ENCODE measurements at places on chromosomes 3 and 15. TPM values are rescaled to one million over a fixed set of nuclear protein-coding genes. Genes with fewer than 3 reads are reported as not detected.

DNA sequence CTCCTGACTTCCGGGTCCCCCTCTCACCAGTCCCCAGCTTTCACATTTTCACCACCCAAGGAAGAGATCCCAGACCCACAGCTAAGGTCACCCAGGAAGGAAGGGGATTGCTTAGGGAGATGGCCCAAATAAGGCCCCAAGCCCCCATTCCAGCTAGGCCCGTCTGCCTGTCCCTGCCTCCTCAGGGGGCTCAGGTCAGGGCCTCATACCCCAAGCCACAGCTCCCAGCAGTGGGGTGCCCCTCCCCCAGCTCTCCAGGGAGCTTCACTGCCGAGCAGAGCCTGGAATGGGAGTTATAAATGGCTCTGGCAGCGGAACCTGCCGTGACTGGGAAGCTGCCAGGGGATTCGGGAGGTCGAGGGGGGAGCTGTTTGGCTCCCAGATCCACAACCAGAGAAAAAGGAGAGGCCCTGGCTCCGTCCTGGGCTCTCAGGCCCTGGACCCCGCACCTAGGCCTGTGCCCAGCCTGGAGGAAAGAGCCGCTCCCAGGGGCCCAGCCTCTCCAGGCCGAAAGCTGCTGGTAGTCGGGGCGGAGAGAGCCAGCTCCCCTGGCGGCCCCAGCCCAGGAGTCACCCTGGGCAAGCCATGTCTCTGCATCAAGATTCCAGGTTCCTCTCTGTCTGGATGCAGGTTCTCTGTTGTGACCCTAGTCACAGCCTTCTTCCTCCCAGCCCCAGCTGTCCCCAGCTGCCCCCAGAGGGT is 550 bp downstream of the CCDC9B start:
- no peak for DNase-seq

DNA sequence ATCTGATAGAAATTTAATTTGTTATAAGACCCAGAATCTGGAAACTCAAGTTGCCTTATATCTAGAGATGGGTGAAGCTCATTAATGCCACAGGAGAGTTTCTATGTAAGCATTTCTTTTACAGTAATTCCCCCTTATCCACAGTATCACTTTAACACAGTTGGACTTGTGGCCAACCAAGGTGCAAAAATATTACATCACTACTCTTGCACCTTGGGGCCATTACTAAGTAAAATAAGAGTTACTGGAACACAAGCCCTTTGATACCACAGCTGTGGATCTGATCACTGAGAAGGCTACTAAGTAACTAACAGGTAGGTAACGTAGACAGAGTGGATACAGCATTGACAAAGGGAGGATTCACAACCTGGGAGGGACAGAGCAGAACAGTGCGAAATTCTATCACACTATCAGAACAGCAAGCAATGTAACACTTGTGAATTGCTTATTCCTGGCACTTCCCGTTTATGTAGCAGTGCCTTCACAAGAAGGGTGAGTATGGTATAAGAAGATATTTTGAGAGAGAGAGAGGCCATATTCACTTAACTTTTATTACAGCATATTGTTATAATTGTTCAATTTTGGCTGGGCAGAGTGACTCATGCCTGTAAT is 33.9 kb upstream of the TOPBP1 start:
- DNase-seq, result no peak

Gene MYLK
- 15.1 TPM for total RNA-seq

Gene SAMD7
- not detected for total RNA-seq

GRCh38 chr3:42670051-42670576 is 15.2 kb upstream of the KLHL40 start:
- DNase-seq, result no peak

Gene STAC
- 12.8 TPM for total RNA-seq

GRCh38 chr3:43309372-43310305 is 23.3 kb downstream of the SNRK start:
- no peak for DNase-seq

- no peak for DNase-seq
These were observed 13.3 kb downstream of the LSG1 start for GRCh38 chr3:194658477-194659242.
